Stimulated activated CD8-positive, alpha-beta memory T cell treated with anti-CD3 and anti-CD28 coated beads, Interleukin-2, amount 100 ng/mL, for 48 hours (primary cell): ENCODE measurements at places on chromosomes 11 and 22.

GRCh38 chr11:114290503-114291235, 5.5 kb upstream of the NNMT start:
- no peak for DNase-seq

- DNase-seq = no peak
Measured at GRCh38 chr22:26540119-26540518, 27.8 kb upstream of the TFIP11 start.

DNA sequence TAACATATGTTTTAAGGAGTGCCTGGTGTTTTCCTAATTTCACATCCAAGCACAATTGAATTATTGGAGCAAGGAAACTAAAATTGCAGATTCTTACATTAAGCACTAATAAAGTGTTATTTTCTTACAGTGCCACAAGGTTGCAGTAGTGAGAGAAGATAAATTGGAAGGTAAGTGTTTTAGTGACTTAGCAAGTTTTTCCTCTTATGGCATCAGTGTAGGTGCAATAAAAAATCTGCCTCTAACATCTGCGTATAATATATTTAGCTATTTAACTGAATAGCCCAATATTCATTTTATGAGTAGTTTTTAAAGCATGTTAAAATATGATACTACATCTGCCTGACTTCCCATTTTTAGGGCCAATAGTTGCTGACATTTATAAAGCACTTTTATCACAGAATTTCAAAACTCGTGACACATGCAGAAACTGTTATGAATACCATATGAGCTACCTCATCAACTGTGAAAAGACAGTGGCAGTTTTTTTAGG, 19.0 kb downstream of the POLD3 start:
- DNase-seq = no peak

- no peak for DNase-seq
Measured at GRCh38 chr22:48478124-48478523, 1349.5 kb downstream of the BRD1 start.

- DNase-seq = peak; percentile 59
Measured at GRCh38 chr22:23128269-23129108, 13.3 kb downstream of the RSPH14 start.

- DNase-seq = no peak
Measured at GRCh38 chr11:45525393-45525792, 140.0 kb downstream of the CHST1 start.

DNA sequence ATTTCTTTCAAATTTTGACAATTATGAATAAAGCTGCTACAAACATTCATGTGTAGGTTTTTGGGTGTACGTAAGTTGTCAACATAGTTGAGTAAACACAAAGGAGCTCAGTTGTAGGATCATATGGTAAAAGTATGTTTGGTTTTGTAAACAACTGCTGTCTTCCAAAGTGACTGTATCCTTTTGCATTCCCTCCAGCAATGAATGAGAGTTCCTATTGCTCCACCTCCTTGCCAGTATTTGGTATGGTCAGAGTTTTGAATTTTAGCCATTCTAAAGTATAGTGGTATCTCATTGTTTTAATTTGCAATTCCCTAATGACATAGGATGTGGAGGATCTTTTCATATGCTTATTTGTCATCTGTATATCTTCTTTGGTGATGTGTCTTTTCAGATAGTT, 28.0 kb upstream of the PHOX2A start:
- DNase-seq = no peak

DNA sequence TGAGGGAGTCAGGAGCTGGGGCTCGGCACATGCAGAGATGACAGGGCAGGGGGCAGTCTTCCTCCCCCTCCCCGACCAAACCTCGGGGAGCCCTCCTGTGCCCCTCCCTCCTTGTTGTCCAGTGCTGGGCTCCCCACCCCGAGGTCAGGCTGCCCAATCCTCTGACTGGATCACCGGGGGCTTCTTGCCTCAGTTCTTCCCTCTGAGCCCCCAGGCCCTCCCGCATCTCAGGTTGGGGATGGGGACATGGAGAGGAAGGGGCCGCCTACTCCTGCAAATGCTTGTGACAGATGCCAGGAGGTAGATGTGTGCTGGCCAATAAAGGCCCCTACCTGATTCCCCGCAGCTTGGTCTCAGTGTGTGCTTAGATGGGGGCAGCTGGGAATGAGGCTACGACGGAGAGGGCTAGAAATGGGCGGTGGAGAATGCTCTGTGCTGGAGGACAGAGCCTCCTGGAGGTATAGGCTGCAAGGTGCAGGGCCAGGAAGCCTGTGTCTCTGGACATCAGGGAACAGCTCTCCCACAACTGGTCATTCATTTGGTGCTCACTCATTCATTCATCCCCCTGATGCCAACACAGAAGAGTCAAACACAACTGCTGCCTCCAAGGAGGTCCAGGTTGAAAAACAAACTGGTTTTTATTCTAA, 8.4 kb downstream of the RHBDD3 start:
- no peak for DNase-seq

DNA sequence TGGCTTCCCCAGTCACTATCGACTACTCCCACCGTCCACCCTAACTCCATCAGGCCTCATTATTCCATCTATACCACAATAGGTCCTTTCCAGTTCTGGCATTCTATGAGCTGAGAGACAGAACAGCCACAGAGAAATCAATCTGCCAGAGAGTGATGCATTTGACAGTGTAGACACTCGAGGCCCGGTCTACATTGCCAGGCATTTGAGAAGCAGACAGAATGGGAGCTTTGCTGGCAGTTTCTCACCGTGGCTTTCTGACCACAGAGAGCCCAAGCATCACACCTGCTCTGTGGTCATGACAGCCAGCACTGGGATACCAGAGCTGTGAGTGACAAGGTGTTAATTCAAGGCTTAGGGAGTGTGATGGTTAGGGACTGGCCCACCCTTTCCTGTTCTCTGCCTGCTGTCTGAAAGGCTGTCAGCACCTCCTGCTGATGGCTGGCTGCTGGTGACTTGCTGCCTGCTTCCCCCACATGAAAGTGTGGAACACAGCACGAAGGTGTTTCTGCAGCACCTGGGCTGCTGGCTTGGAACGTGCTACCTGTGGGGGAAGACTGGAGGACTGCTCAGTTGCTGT, 137.8 kb downstream of the KIRREL3 start:
- no peak for DNase-seq

DNA sequence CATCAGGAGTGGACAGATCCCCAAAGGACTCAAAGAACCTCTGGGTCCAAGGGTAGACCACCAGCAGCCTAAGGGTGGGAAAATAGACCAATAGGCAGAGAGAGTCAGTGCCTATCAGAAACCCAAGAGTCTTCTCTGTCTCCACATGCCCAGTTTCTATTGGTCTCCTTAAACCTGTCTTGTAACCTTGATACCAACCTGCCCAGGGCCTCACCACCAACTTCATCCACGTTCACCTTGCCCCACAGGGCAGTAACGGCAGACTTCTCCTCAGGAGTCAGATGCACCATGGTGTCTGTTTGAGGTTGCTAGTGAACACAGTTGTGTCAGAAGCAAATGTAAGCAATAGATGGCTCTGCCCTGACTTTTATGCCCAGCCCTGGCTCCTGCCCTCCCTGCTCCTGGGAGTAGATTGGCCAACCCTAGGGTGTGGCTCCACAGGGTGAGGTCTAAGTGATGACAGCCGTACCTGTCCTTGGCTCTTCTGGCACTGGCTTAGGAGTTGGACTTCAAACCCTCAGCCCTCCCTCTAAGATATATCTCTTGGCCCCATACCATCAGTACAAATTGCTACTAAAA, at the start of gene HBB:
Gene HBB (minus strand): TSS at position 340 of the 579 bp plus-strand sequence. CDS start 50 bp downstream, at position 290.
- DNase-seq = no peak

- DNase-seq = no peak
Measured at GRCh38 chr22:42248995-42249394, 21.5 kb downstream of the TCF20 start.

- DNase-seq = no peak
Measured at GRCh38 chr11:18394928-18395734, 768 bp downstream of the LDHA start.

DNA sequence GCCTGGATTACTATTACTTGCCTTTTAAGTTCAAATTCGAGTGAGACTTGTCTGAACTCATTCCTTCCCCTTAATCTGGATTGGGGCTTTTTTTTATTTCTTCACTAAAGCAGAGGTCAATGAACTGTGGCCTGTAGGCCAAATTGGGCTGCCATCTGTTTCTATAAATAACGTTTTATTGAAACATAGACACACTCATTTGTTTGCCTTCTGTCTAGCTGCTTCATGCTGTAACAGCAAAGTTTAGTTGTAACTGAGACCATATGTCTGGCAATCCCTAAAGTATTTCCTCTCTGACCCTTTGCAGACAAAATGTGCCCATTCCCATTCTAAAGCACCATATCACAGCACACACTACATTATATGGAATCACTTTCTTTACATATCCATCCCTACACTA, 207.9 kb upstream of the ISX start:
- no peak for DNase-seq

DNA sequence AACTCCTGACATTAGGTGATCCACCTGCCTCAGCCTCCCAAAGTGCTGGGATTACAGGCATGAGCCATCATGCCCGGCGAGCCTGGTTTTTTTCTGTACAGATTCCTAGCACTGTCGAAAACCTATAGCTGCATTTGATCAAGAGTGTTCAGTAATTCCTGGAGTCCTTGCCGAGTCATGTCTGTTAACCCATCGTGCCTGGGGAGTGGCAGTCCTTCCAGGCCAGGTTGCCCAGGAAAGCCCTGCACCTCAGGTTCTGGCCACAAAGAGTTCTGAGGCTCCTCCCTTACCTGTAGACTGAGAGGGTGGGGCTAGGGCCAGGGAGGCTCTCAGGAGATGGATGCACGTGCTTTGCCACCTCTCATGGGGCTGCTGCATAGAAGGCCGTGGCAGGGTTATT, 17.0 kb downstream of the YDJC start:
- no peak for DNase-seq

GRCh38 chr22:41822317-41823057, 10.4 kb upstream of the SREBF2 start:
- no peak for DNase-seq

DNA sequence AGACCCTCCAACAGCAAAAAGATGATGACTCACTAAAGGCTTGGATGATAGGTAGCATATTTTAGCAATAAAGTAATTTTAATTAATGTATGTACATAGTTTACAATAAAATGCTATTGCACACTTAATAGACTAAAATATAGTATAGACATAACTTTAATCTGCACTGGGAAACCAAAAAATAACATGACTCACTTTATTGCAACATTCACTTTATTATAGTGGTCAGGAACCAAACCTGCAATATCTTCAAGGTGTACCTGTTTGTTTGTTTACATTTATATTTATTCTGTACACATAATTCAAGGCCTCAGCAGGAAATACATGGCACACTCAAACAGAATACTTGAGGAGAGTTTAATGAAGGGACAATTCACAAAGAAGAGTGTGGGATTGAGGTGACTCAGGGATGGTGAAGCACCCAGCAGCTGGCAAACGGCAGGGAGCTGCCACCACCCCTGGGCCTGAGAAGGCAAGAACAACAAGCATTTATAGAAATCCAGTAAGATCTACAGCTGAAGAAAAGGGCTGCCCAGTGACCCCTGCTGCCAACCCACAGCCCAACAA, 51.5 kb upstream of the POU2AF2 start:
- no peak for DNase-seq

- DNase-seq = peak; percentile 93
Measured at GRCh38 chr11:819943-820649, 1.4 kb downstream of the PNPLA2 start.

- no peak for DNase-seq
Measured at GRCh38 chr11:995044-995751, 41.3 kb downstream of the MUC6 start.

DNA sequence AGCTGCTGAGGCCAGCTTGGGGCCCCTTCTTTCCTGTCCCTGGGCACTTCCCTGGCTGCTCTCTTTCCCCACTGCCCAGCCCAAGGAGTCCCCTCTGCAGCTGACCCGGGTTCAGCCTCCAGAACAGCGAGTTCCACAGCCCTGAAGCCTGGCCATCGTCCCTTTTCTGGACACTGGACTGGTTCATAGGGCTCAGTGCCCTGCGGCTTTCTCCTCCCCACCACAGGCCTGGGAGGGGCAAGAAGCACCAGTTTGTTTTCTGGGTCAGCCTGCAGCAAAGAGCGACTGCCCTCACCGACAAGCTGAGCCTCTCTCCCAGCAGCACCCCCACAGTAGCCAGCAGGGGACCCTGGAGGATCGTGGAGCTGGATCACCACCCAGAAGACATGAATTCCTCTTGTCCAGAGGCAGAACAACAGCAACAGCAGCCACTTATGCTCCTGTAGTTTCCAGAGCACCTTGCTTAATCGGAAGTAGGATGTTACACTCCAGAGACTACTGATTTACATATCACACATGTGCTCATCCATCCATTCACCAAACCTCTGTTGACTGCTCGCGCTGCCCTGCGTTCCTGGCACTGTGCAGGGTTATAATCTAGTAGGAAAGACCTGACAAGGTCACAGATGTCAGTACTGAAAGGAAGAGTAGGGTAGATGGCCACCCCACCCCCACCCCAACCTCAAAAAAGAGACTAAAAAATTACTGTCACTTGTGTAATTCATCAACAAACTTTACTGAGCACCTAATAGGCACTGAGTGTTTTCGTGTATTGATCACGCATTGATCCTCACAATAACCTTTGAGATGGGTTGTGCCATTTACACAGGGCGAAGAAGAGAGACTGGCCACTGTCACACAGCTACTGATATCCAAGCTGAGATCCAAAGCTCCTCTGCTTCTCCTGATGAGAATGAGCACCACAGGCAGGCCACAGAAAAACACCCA, 13.0 kb upstream of the CXCR5 start:
- no peak for DNase-seq

DNA sequence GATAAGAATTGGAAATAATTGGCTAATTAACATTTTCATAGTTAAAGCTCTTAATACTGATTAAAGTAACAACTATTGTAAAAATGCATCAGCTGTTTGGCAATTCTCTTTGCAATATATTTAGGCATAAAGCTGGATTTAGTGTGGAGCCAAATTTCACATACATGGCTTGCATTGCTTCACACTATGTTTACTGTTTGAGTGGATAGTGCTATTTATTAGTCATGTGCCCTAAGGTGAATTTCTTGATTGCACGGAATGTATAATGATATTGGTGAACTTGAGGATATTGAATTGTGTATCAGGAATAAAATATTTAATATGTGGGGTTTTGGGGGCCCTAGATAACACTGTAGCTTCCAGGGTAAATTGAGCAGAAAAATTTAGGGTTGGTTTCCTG, 100.9 kb downstream of the AASDHPPT start:
- no peak for DNase-seq
